Right atrium auricular region (tissue), 2 donors: ENCODE measurements at places on chromosomes 7 and 10.

DNA sequence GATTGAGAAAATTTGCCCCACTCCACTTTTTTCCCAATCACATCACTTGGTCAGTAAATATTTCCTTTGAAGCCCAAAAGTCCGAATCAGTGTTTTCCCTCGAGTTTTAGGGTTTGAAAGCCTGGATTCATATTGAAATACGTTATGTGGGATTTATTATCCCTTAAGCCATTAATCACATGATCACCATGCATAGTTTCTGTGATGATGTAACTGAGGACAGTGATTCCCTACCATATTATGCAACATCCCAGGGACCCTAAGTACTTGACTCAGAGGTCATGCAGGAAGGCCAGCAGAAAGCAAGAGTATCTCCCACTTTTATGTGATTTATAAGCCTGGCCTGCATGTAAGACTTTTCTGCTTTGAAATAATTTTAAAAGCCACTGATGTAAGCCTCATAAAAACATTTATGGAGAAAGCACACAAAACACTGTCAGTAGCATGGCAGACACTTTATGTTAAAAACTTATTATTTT is 630.6 kb upstream of the ZWINT start:
- DNase-seq, result no peak

GRCh38 chr7:142130267-142130666 is 18.7 kb downstream of the MGAM2 start:
- DNase-seq, result no peak

DNA sequence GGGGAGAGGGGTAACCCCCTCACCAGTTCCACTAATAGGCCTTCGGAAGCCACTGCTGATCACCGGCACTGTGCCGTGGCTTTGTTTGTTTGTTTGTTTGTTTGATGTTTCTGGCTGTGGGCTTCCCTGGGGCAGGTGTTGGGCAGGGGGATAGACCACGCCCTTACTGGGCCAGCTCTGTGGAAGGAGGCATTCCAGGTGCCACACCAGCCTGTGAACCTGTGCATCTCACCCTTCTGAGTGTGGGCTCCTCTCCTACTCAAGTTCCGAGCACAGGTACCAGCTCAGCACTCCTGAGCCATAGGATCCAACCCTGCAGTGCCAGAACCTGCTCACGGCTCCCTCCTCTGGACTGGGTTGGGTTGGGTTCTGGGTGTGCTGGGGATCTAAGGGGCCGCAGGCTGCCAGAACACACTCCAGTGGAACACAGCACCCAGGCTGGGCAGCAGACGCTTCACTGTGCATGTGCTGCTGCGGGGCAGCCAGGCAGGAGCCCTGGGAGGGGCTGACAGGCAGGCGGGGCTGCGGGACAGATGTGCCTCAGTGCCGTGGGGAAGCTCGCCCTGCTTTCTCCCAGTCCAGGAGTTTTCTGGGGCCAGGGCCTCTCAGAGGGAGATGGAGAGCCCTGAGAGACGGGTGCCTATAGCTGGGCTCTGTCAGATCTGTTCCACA is 1053.9 kb downstream of the CNTNAP2 start:
- DNase-seq, result no peak

- no peak for DNase-seq
These were observed 447.6 kb upstream of the NPVF start for GRCh38 chr7:25675789-25676474.

GRCh38 chr7:28989211-28989980 is 31.3 kb upstream of the TRIL start:
- no peak for DNase-seq

DNA sequence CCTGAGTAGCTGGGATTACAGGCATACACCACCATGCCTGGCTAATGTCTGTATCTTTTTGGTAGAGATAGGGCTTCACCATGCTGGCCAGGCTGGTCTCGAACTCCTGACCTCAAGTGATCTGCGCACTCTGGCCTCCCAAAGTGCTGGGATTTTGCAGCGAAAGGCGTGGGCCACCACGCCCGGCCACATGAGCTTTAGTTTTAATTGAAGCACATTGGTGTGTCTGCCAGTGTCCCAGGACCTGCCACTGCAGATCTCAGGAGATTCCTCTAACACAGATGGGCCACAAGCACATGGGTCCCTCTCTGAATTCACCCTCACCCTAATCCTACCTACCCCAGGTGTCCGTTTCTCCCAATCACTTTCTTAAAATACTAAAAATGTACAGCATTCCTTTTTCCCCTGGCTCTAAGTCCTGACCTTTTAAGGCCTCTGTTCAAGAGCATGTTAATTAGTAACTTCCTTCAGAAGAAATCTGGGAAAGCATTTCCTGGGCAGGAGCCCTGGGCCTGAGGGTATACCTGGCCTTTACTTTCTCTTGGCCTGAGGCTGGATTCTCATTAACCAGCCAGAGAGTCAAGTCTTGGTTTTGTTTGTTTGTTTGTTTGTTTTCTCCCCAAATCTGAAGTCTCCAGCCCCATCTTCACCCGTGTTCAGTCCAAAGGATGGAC is 82.6 kb downstream of the PRPF18 start:
- DNase-seq, result no peak
